ENCODE measurements at places on chromosomes 4 and X. TPM values are rescaled to one million over a fixed set of nuclear protein-coding genes. Genes with fewer than 3 reads are reported as not detected.

The DCHS2 gene
- total RNA-seq, result 0.35 TPM

The SLC4A4 gene
- 1.8 TPM for total RNA-seq

The PHEX gene
- 0.35 TPM for total RNA-seq

The TLR1 gene
- 36.3 TPM for total RNA-seq

The STOX2 gene
- 20.2 TPM for total RNA-seq

The ODAPH gene
- total RNA-seq, result not detected

The TRPC3 gene
- total RNA-seq, result 0.27 TPM

The GC gene
- not detected for total RNA-seq

The FGF5 gene
- total RNA-seq, result not detected

The TCEAL7 gene
- 12.2 TPM for total RNA-seq

The FAM47E gene
- total RNA-seq, result 0.42 TPM

The MAGIX gene
- 3.5 TPM for total RNA-seq

The FGFBP1 gene
- total RNA-seq, result not detected

The RHOXF2 gene
- not detected for total RNA-seq

The SLC9B1 gene
- total RNA-seq, result not detected

The MAP9 gene
- 22.5 TPM for total RNA-seq

The CLCN4 gene
- total RNA-seq, result 5.6 TPM

The LINC00632 gene
- 161 TPM for total RNA-seq

The ZNF280C gene
- 4.0 TPM for total RNA-seq

The DUSP21 gene
- not detected for total RNA-seq

The TACC3 gene
- 24.5 TPM for total RNA-seq

The GPRASP1 gene
- 36.3 TPM for total RNA-seq

The CTSO gene
- total RNA-seq, result 36.6 TPM

The LEF1 gene
- total RNA-seq, result 0.54 TPM

The ASB9 gene
- 2.5 TPM for total RNA-seq

The SPARCL1 gene
- 1,225 TPM for total RNA-seq
